ENCODE measurements at places on chromosomes 2 and 18. TPM values are rescaled to one million over a fixed set of nuclear protein-coding genes. Genes with fewer than 3 reads are reported as not detected.

The SMC6 gene
- total RNA-seq: 19.6 TPM

DNA sequence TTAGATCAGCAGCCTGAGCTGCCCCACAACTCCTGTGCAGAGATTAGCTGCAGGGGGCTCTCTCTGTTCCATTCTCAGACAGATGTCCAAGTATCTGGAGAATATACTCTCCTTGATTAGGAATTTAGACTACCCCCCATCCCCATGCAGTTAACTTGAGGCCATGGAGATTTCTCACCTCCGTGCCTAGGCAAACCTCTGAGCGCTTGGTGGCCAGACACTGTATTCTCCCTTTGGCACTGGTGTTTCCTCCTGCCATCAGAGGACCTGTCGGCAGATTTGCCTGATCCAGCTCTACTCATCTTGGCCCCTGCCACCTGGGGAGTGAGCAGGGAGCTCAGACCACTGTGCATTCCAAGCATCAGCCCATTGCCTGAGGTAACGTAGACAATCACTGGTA, 48.3 kb downstream of the ZNF804A start:
- DNase-seq: no peak

- no peak for DNase-seq
These were observed 65.4 kb downstream of the EIF2AK3 start for GRCh38 chr2:88561646-88562388.

DNA sequence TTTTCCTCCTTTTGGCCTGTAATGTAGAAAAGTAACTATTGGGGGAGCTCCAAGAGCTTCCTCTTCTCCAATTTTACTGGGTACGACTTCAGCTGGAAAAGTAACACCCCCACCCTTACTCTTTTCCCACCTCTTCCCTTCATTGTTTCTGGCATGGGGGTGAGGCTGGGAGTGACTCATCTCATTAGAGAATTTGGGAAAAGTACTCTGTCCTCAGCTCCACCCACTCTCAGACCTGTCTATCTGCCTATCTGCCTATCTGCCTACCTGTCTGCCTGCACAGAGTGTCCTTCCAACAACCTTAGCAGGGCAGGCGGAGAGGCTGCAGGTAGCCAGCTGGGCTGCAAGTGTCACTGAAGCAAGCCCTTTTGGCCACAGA, 93.6 kb downstream of the EPHA4 start:
- DNase-seq: no peak

The ASB18 gene
- total RNA-seq: not detected

Data from HT1080 (cell line).